HFFc6 (cell line): ENCODE measurements at places on chromosomes 13 and 19. TPM values are rescaled to one million over a fixed set of nuclear protein-coding genes. Genes with fewer than 3 reads are reported as not detected.

- DNase-seq = no peak
These were observed 1.4 kb downstream of the KCTD15 start for GRCh38 chr19:33797802-33798671.

Gene ZSCAN18
- 0.87 to 2.2 TPM (median 1.5 TPM) in 3 replicates for total RNA-seq

DNA sequence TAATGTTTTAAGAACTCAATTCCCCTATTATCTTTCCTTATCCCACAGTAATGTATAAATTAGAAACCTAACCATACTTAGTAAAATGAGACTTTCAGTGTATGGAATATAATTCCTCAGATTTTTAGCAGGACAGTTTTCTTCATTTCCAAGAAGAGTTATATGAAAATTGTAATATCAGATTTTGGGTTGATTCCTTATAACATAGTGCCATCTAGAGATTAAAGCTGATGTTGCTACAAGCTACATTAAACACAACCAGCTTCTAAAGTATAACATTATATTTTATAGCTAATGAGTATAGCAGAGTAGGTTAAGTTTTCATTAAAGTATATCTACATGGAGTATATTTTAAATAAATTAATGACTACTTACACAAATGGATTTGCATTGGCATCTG is 99.7 kb upstream of the MIR17HG start:
- DNase-seq = no peak

DNA sequence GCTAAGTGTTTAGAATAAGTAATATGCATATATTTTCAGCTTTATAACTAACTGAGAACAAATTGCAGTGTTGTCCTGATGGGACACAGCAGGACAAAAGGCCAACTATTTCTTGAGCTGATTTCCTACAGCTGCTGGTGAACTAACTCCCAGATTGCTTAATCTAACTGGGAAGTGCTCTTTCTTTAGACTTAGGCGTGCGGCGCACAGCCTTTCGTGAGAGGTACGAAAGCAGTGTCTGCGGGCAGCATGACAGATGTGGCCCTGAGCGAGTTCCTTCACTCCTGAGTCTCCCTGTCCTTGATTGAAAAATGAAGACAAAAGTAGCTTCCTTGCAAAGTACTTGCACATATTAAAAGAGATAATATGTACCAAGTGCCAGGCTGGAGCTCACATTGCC is 47.3 kb upstream of the NPAS1 start:
- DNase-seq = no peak

DNA sequence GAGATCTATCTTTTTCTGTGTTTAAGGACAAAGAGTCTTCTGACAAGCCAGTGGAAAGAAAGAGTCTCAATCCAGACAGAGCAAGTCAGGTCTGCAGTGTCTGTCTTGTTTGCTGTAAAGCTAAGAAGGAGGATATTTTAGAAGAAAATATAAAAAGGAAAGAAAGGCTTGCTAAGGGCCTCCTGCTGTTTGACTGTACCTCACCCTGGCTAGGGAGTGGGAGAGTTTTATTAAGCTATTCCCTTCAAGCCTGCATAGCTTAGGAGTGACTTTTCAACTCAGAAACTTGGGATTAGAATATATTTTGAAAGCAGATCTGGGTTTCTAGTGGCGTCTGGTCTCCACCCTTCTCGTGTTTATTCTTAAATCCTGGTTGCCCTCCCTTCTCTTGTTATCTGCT is 460.0 kb downstream of the COG6 start:
- DNase-seq = no peak

Gene POGLUT2
- 12.0 and 18.7 TPM in 2 replicates for total RNA-seq

- DNase-seq = no peak
These were observed 7.0 kb upstream of the RAB8A start for GRCh38 chr19:16104722-16105121.

- no peak for DNase-seq
These were observed 50.4 kb downstream of the CBY2 start for GRCh38 chr13:45752510-45752909.

- no peak for DNase-seq
These were observed 187.2 kb upstream of the SOX1 start for GRCh38 chr13:111879719-111880118.

Gene FRY
- 12.3 to 20.3 TPM (median 14.4 TPM) in 3 replicates for total RNA-seq

- no peak for DNase-seq
These were observed 58.2 kb downstream of the SLITRK1 start for GRCh38 chr13:83824120-83824519.

DNA sequence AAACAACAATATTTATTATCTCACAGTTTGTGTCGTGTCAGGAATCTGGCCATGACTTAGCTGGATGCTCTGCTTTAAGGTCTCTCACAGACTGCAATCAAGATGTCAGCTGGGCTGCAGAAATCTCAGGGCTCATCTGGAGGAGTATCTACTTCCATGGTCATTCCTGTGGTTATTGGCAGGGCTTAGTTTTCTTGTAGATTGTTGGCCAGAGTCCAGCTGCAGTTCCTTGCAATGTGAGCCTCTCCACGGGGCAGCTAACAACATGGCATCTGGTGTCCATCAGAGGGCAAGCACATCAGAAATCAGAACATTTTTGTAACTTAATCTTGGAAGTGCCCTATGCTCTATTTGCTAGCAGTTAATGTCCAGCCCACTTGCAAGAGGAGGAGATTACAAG is 45.7 kb upstream of the TDRD3 start:
- DNase-seq = peak; percentile 62

DNA sequence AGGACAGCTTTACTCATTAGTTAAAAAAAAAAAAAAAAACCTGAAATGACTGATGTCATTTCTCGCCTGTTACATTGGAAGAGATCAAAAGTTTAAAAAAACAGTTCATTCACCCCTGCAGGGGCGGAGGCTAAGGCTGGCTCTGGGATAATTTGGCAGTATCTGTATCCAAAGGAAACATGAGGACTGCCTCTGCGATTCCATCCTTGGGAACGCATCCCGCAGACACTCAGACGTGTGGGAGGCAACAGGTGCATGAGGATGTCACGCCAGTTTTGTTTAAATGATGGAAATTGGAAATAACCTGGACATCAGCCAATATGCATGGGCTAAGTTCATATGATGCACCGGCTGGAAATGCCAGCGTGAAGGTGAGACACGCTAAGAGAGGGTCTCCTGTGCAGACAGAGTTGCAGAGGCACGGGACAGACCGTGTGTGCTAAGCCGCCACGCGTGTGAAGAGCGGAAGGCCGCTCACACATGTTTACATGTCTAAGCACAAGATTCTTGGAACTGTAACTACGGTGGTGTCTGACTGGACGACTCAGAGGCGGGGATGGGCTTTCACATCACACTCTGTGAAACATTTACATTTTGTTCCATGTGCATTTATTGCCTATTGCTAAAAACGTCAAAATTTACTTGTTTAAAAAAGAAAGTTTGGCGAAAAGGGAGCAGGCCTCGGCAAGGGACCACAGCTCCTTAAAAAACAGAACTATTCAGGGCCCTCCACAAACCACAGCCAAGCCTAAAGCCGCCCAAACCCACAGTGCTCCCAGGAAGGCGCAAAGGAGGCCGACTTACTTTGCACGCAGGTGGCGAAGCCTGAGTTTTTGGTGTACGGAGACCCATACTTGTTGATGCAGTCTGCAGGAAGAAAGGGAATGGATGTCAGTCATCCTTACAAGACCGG is 17.9 kb downstream of the GAS6 start:
- DNase-seq = no peak

Gene CGB5
- total RNA-seq = not detected in 2 replicates

DNA sequence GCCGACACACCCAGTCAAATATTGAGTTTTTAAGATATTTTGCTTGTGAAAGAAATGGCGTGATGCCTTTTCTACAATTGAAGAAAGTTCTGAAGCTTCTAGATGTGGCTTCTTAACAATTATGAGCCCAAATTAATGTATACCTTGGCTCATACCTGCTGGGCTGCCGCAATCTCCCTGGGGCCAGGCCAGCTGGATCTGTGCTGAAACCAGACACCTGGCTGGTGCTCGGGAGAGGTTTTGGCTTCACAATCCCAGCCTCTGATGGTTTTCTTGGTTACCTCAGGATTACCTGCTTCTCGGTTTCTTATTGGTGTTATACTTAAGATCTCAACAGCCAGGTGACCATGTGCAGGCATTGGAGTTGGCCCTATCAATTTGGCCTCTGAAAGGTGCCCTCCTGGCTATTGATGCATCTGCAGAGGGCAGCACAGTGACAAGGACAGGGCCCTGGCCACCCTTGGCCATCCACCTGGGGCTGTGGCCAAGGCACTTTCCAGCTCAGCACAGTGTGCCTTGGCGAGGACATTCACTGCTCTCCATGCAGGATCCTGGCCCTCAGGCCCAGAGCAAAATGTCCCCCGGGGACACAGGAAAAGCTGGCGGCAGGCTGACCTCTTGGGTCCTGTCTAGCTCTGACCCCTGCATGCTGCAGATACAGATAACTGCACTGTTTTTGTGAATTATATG is 305.0 kb downstream of the ZNF536 start:
- no peak for DNase-seq

Gene THAP8
- total RNA-seq = 4.1 to 5.6 TPM (median 5.2 TPM) in 3 replicates

DNA sequence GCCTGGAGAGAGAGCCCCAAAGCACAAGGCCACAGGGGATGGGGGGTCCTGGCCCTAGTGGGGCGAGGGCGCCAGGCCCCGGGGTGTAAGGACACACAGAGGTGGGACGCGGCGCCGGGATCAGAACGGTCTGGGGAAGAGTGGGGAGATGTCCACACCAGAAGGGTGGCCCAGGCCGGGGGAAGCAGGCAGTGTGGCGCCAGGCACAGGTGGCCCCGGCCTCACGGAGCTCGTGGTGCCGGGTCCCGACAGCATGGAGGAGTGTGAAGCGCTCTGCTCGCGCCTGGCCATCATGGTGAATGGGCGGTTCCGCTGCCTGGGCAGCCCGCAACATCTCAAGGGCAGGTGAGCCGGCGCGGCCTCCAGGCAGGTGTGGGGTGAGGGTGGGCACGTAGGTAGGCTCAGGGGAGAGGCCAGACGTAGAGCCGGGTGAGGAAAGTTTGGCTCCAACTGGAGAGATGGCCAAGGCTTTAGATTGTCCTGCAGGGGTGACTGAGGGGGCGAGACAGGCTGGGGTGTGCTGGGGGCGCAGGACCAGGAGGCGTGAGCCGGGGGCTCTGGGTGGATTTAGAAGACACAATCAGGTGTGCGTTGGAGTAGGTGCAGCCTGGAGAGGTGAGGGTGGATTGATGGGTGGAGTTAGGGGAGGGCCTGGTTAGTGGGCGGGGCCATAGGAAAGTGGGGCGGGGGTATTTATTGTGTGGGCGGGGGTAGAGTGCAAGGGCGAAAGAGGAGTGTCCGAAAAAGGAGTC is 2.9 kb upstream of the ARHGAP45 start:
- no peak for DNase-seq

Gene ZNF560
- 0.10 to 0.12 TPM in 2 of 3 replicates, not detected in the other for total RNA-seq

Gene IL17D
- 0.60 to 0.99 TPM (median 0.87 TPM) in 3 replicates for total RNA-seq

GRCh38 chr19:57830071-57830602 is at the start of gene ZNF587B:
Gene ZNF587B (plus strand): TSS chr19:57830299. CDS start chr19:57830529, 230 bp downstream.
- no peak for DNase-seq

Gene CEACAM21
- not detected in 2 replicates for total RNA-seq

DNA sequence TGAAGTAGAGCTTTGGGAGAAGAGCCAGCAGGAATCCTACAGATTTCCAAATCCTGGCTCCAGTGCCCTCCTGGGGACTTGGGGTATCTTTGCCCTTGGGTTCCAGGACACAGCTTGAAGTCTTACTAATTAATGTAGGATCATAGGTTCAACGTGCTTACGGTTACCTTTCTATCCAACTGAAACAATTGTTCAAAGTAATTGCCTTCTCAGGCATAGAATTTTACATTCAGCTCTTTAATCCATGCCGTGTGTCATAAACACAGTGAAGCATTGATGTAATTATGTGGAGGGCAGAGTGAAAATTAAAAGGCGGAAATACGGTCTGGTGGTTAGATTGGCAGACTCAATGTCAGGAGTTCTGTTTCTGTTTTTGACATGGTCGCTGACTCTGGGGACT is 170.4 kb downstream of the COG6 start:
- DNase-seq = no peak

GRCh38 chr13:44224450-44225149 is 149.0 kb upstream of the SERP2 start:
- DNase-seq = no peak

Gene RASGRP4
- total RNA-seq = not detected in 3 replicates

- DNase-seq = peak; percentile 89
These were observed at the start of gene FBXW9 for GRCh38 chr19:12696366-12697335. Gene FBXW9 (minus strand): TSS chr19:12696631. CDS start chr19:12696581, 50 bp downstream.

- no peak for DNase-seq
These were observed 28.6 kb upstream of the MIR17HG start for GRCh38 chr13:91318886-91319285.

DNA sequence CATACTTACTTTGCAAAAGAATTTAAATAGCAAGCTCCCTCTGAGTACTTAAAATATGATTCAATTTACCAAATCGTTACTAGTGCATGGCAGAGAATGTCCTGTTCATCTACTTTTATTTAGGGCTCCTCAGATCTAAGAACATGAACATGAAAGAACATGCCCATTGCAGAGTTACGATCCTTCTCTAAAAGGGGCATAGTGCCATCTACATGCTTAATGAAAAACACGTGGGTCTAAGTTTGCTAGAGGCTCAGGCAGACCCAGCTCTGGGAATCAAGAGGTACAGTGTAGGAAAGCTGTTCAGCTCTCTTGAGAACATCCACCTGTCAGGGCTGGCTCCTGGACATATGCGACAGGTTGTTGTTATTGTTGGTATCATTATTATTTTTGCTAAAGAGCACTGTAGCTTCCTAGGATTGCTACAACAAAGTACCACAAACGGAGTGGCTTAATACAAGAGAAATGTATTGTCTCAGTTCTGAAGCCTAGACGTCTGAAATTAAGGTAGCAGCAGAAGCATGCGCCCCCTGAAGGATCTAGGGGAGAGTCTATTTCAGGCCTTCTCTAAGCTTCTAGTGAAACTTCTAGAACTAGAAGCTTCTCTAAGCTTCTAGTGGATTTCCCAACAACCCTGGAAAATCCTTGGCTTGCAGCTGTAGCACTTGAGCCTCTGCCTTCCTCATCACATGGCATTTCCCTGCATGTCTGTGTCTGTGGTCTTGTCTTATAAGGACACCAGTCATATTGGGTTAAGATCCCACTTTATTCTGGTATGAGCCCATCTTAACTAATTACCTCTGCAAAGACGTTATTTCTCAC is 133.9 kb downstream of the DCT start:
- peak; percentile 6 for DNase-seq

DNA sequence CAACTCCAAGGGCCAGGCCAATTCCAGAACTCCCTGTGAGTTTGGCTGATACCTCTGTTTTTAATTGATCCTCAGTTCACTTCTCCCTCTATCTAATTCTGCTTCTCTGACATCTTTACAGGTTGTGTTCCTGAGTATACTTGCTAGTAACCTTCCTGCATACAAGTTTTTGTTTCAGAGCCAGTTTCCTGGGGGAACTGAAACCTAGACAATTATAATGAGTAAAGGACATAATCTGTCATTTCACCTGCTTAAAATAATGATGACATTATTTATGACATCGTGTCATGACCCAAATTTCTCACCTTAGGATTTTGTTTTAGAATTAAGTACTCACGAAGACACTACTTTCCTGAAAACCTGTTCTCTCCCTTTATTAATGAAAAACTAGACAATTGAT is 12.5 kb upstream of the MYCBP2 start:
- no peak for DNase-seq

- DNase-seq = no peak
These were observed 316.8 kb downstream of the ATP8A2 start for GRCh38 chr13:25688536-25688935.

- DNase-seq = peak; percentile 95
These were observed 1.4 kb upstream of the SIX5 start for GRCh38 chr19:45770192-45771101.

GRCh38 chr19:38911388-38912001 is 491 bp downstream of the CCER2 start:
- DNase-seq = no peak

GRCh38 chr13:98999639-98999952 is 21.7 kb upstream of the DOCK9 start:
- peak; percentile 0 for DNase-seq
